Esophagus muscularis mucosa (tissue), 4 donors: ENCODE measurements at places on chromosomes 2 and 18. TPM values are rescaled to one million over a fixed set of nuclear protein-coding genes. Genes with fewer than 3 reads are reported as not detected.

Gene BBS5
- total RNA-seq: 7.5 TPM

Gene GGCX
- 20.6 TPM for total RNA-seq

Gene SKA1
- total RNA-seq: not detected

DNA sequence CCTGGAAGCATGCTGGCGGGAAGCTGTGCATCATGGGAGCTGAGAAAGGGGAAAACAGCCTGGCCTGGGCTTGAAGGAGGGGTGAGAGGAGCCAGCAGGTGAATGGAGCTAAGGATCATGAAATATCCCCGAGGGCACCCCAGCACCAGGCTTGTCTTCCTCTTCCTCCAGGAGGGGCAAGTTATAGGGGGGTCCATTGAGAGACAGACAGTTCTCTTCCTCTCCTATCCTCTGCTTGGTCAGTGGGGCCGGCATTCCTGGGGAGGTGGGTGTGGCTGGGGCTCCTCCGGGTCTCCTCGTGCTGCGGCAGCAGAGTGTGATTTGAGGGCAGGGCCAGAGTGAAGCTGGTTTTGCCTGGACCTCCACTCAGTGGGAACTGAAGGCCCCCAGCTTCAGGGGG is 78.9 kb downstream of the LIPG start:
- no peak overlapping the region for H3K27ac ChIP-seq
- H3K36me3 ChIP-seq: no peaks in the 10 kb centered on the region
- no peak for DNase-seq
- H3K27me3 ChIP-seq: no peaks in the 10 kb centered on the region
- H3K4me1 ChIP-seq: peaks cover 6% of the 10 kb centered on the region

DNA sequence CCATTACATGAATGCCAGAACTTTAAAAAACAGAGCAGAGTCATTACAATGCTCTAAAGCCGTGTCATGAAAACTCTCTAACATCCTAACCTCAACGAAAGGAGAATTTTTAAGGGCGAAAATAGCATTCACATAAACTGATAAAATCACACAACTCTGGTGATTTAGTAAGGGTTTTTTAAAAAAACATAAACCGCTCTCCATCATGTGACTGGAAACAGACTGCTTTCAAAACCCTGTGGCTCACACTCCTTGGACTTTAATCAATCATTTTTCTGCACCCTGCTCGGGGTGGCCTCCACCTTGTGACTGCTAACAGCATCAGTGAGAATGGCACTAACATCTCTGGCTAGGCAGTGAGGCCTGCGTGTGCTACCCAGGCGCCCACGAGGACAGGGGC is 12.1 kb downstream of the DOCK10 start:
- H3K27me3 ChIP-seq: no peaks in the 10 kb centered on the region
- no peak for DNase-seq
- H3K36me3 ChIP-seq: no peaks in the 10 kb centered on the region
- no peaks in the 10 kb centered on the region for H3K4me1 ChIP-seq
- no peak overlapping the region for H3K4me3 ChIP-seq

GRCh38 chr2:47204691-47205090 is 49.6 kb upstream of the STPG4 start:
- no peaks in the 10 kb centered on the region for H3K36me3 ChIP-seq
- peaks cover 13% of the 10 kb centered on the region for H3K4me1 ChIP-seq
- DNase-seq: no peak
- no peak overlapping the region for H3K4me3 ChIP-seq
- H3K27ac ChIP-seq: no peak overlapping the region

- DNase-seq: no peak
- H3K4me3 ChIP-seq: no peak overlapping the region
- no peaks in the 10 kb centered on the region for H3K27me3 ChIP-seq
- H3K4me1 ChIP-seq: no peaks in the 10 kb centered on the region
- no peak overlapping the region for H3K27ac ChIP-seq
These were observed 20.9 kb downstream of the SOX11 start for GRCh38 chr2:5713101-5713500.

GRCh38 chr2:211447548-211447947 is 891.1 kb downstream of the CPS1 start:
- DNase-seq: no peak
- no peaks in the 10 kb centered on the region for H3K36me3 ChIP-seq
- H3K27me3 ChIP-seq: no peaks in the 10 kb centered on the region
- no peaks in the 10 kb centered on the region for H3K4me1 ChIP-seq
- H3K27ac ChIP-seq: no peak overlapping the region

GRCh38 chr18:76857476-76857875 is 35.1 kb downstream of the ZNF236 start:
- no peak for DNase-seq
- no peaks in the 10 kb centered on the region for H3K4me1 ChIP-seq
- no peak overlapping the region for H3K27ac ChIP-seq
- no peak overlapping the region for H3K4me3 ChIP-seq
- H3K27me3 ChIP-seq: no peaks in the 10 kb centered on the region
- H3K36me3 ChIP-seq: peaks cover 13% of the 10 kb centered on the region

DNA sequence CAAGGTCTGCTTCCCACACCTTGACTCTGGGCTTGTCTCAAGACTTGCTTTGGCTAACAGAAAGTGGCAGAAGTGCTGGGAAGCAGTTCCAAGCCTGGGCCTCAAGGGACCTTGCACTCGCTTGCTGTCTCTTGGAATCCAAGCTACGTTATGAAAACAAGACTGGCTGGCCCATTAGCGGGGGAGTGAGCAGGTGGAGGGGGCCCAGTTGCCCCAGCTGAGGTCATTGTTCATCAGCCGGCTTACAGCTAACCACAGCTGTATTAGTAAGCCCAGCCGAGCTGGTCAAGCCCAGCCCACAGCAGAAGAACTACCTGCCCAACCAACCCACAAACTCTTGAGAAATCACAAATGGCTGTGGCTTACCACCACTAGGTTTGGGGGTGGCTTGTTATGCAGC is 63.1 kb downstream of the MARCO start:
- H3K27ac ChIP-seq: no peak overlapping the region
- H3K4me1 ChIP-seq: no peaks in the 10 kb centered on the region
- H3K36me3 ChIP-seq: no peaks in the 10 kb centered on the region
- H3K4me3 ChIP-seq: no peak overlapping the region
- DNase-seq: no peak
- H3K27me3 ChIP-seq: no peaks in the 10 kb centered on the region

- no peak for DNase-seq
- H3K4me1 ChIP-seq: no peaks in the 10 kb centered on the region
These were observed 40.1 kb upstream of the SNORC start for GRCh38 chr2:232829988-232830387.

DNA sequence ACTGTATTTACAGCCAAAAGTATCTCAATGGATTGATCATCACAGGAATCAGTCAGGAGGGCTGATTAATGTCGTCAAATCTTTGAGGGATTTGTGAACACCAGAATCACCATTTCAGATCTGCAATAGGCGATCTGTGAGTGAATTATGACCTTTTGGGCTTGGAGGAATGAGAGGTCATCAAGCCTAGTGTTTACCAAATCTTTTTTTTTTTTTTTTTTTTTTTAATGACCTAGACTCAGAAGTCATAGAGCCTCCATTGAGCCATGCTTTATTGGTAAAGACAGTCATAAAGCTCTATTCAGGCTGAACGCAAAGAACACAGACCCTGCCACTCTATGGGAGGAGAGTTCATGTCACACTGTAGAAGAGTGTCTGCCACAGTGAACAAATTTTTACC is 97.7 kb downstream of the SOCS6 start:
- H3K4me1 ChIP-seq: no peaks in the 10 kb centered on the region
- no peak for DNase-seq
- no peaks in the 10 kb centered on the region for H3K27me3 ChIP-seq
- no peak overlapping the region for H3K27ac ChIP-seq
- H3K4me3 ChIP-seq: no peak overlapping the region

DNA sequence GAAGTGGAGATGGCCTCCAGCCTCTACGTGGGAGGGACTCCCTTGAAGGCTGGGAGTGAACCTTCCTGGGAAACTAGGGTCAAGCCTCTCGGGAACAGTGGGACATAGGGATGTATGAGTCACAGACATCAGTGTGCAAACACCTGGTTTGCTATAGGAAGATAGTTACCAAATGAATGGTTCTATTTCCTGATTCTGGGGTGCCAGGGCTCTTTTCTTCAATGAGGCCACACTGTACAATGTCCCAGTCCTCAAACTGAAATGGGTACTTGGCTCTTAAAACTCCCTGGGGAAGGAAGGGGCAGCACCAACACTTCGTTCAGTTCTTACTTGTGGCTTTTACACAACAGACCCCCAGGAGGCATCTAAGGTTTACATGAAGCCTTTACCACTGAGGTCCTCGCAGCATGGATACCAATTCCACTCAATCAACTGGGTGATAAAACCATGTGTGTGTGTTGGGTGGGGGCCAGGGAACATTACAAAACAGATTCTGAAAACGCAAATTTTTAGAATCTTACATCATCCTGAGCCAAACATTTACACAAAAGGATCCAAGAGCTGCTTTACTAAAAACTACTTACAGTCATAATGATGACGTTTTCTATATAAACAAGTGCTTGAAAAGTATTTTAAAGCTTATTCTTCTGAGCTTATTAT is 10.4 kb downstream of the ERFE start:
- peaks cover 69% of the 10 kb centered on the region for H3K36me3 ChIP-seq
- no peak for DNase-seq
- peaks cover 19% of the 10 kb centered on the region for H3K4me1 ChIP-seq
- peak overlapping the region; percentile 69 for H3K27ac ChIP-seq
- peaks cover 7% of the 10 kb centered on the region for H3K27me3 ChIP-seq
